Trophoblast cell (in vitro differentiated cells and primary cell): ENCODE measurements at places on chromosomes 7 and 10.

DNA sequence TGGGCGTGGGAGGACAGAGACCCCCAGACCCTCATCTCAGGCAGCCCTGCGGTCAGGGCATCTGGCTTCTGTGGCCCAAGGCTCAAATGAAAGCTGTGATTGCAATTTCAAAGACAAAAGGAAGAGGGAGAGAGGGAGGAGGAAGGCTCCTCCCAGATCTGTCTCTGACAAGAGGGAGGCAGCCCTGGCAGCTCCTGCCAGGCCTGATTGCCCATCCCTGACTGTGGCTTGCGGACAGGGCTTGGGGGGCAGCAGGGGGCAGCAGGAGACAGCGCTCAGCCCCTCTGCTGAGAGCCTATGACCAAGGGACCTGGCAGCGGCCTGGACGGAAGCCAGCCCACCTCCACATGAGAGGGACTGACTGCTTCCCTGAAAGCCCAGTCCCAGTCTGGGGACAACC lies 91.8 kb downstream of the PTPRN2 start:
- DNase-seq: peak; percentile 7

DNA sequence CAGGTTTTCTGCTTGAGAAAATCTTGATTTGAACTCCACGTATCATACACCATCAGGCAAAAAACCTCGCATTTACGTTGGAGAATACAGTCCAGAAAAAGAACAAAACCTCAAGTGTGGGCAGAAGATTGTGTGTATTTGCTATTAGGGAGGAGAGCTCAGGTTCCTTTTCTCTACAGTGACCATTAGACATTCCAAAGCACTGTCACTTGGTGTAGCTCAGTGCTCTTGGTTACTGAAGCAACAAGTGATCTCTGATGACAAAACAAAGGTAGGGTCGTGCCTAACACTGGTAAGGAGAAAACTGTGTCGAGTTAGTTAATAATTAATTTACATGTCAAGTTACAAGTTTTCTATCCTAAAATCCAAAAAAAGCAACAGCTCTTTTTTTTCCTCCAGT lies 72.6 kb downstream of the C1GALT1 start:
- no peak for DNase-seq

DNA sequence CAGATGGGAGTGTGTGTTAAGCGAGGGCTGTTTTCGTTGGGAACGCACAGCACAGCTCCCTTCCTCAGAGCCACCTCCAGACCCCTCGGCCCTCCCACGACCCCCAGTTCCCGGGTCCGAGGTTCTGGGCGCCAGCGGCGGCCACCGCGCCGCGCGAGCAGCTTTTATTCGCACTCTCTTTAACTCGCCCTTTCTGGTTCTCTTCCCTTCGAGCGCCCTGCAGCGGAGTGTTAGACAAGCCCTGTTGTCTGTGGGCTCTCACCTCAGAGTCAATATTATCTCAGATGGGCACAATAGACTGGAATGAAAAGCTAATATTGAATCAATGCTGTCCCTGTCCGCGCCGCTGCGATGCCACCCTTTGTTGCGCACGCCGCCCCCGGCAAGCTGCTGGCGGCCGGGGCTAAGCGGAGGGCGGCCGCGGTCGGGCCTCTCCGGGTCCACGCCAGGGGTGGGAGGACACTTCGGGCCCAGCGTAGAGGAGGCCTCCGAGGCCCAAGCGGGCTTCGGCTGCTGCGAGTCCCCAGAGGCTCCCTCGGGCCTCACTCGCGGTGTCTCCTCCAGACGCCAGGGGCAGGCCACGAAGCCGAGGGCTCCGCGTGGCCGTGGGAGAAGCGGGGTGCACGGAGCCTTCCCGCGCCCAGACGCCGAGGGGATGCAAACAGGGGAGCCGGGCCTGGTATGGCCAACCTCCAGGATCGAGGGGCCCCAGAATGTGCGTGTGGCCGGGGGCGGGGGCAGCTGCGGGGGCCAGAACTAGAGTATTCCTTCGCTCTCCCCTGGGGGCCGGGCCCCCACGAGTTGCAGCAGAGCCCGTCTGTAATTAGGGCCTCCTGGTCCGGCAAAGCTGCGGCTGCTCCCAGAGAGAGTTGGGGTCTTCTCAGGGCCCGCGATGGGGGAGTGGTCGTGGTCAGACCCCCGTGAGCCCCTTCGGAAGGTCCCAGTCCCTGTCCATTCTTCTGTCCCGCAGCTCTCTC lies 7.9 kb upstream of the EMX2 start:
- DNase-seq: no peak

- DNase-seq: peak; percentile 50
Observed at GRCh38 chr10:20990604-20991003, 93.5 kb upstream of the NEBL start.

- peak; percentile 86 for DNase-seq
Observed at GRCh38 chr7:142248166-142249160, 9.4 kb downstream of the PRSS58 start.

DNA sequence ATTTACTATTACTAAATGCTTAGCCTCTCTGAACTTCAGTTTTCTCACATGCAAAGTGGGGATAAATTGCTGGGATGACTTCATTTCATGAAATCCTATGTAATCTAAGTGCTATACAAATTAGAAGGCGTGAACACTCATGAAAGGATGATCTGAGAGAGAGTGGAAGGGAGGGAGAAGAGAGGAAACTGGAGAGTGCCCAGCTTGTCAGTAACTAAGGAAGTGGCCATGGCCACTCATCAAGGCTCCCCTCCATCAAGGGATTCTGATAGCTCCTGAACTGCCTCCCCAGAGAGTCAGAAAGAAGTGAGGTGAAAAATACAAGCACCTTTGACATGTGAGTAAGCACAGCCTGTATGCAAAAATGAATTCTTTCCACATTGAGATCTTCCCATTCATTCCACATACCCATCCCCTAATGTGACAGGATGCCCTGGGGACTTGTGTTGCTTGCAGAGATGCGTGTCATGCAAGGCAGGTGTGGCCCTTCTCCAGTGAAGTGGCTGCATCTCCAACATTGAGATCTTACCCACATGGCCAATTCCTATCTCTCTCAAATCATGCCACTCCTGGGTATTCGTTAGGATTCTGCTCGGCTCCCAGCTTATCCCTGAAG lies 76.5 kb upstream of the ITPRID1 start:
- peak; percentile 88 for DNase-seq

DNA sequence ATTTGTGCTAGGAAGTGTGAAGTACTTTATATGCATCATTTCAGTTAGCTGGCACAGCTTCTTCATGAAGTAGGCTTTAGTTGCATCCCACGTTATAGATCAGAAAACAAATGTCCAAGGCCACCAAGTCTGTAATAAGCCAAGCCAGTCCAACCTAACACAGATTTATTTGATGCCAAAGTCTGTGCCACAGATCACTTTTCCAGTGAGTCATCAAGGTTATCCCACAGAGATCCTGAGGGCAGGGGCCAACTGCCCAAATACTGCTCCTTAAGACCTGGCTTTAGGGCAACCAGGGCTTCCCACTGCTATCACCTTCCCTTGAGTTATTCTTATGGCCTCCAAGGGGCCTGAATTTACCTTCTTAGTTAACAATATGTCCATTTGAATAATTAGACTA lies 1340.4 kb downstream of the XPNPEP1 start:
- no peak for DNase-seq

GRCh38 chr7:138324941-138325340 lies 135.1 kb upstream of the TRIM24 start:
- DNase-seq: no peak

GRCh38 chr10:70782746-70783680 lies 2.2 kb downstream of the TBATA start:
- no peak for DNase-seq

DNA sequence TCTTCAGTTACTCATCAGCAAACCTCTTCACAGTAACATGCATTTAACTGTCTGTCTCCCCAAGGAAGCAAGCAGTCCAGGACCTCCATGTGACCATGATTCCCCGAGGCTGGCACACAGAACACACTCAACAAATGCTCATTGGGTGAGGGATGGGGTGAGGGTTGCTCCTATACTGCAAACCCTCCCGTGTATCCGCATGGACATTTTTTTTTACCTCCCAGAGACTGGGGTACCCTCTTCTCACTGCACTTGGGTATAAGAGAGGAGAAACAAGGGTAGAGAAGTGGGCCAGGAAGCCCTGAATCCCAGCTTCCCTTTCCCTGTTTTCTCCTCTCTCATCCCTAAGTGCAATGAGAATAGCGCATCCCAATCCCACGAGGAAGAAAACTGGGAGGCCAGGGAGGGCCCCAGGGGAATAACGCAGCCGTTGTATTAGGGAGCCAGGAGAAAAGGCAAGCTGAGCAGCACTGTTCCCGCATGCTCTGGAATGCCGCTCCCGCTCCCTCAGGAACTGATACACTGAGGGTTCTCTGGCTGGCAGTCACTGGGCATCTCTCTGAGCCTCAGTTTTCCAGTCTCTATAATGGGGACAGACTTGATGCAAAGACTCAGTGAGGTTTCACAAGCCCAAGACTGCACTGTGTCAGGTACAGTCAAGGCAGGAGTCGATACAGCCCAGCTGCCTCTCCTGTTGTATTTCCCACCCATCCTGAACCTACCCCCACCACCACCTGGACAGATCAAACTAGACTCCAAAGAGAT lies 134.6 kb downstream of the GRID1 start:
- DNase-seq: no peak

- no peak for DNase-seq
Observed at GRCh38 chr7:13050703-13051102, 363.3 kb downstream of the ARL4A start.

DNA sequence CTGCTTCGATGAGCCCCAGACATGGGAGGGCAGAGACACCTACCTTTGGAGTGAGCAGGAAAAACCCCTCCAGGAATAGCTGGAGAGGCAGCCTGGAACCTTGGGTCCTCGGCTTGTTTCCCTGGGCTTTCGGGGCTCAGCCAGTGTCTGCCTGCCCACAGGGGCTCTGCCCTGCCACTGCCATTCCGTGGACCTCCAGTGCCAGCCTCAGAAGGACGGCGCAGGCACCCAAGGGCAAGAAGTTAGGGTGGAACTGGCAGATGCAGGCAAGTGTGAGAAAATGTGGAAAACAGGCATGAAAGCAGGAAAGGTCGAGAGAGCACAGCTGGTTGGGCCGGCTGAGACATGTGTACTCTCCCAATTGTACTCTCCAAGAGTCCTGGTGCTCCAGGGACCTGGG lies 281.5 kb downstream of the GRID1 start:
- DNase-seq: no peak

DNA sequence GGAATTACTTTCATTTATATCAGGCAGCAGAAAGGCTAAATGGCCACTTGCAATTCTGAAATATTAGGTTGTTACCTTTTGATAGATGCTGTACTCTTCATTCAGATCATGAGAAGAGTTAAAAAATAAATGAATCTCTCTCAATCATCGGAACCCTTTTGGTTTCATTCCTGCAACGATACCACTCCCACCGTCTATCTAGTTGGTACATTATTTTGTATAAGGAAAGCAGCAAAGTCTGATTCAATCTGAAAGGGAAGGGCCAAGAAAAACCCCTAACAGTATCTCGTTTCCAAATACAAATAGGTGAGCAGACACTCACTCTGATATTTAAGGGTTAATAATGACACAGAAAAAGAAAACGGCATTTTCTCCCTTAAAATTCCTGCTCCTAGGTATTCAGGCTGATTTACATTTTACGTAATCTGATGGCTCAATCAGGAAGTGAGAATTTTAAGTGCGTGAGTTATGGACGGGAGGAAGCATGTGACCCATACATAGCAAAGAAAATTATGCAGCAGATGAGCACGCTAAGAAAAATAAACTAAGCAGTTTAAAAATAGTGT lies 209.4 kb upstream of the KLF14 start:
- peak; percentile 89 for DNase-seq

DNA sequence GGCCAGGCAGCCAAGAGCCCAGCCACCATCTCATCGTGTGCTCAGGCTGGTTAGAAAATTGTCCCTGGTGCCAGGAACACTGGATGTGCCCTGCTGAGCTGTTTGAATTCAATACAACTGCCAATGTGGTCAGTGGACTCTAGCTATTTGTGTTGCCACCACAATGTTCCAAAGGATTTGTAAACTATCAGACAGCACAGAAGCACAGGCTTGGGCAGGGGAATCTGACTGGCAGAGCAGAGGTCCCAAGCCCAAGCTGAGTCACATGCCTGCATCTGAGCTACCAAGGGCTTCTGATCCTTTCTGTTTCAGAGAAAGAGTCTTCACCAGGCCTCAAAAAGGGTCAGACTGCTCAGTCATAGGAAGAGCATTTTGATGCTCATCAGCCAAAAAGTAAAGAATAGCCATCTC lies 232.1 kb upstream of the SEMA3C start:
- DNase-seq: no peak

- DNase-seq: peak; percentile 18
Observed at GRCh38 chr7:106216517-106216922, 68.3 kb downstream of the NAMPT start.

- no peak for DNase-seq
Observed at GRCh38 chr10:133481657-133482056, 27.9 kb downstream of the SCART1 start.
